Neuronal stem cell (in vitro differentiated cells): ENCODE measurements at places on chromosomes 7 and 10.
A peak's percentile ranks its signal among the peaks of the same experiment; 100 is the strongest.

DNA sequence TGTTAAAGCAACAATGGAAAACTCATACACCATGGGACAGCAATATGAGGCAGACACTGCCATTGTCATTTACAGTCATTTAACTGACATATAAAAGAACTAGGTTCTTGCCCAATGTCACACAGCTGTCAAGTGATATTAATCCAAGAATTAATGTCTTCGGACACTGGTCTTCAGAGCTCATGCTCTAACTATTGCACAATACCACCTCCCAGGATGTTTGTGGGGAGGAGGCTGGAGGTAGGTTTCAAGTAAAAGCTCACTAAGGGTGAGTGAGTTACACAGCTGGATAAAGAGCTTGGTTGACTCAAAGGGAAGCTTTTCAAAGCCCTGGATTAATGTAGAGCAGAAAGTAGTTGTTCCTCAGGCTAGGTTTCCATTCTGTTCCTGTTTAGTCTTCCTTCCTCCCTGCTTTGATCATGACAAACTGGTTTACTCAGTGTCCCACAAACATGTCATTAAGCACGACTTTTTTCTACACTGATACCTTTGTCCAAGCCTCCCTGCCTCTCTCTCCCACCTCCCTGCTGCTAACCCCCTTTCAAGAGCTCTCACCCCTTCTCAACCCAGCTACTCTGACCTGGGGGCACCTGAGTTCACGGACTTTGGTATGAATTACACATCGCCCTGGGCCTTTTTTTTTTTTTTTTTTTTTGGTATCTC is 987 bp upstream of the EXOC6 start:
- no peak for DNase-seq

DNA sequence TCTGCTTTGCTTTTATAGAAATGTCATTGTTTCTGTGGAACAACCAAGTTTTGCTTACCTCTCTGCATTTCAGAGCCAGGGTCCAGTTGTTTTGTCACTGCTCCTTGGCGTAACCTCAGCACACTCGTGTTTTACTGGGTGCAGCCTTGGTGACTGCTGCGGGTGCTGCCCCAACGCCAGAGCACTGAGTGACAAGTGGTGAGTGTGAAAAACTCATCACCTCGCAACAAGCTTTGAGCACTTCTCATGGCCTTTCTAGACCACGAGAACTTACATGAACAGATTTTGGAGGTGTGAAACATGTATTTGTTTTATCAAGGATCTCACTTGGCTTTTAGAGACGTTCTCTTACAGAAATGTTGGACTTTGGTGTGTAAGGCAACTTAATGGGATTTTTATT is 31.0 kb downstream of the GLRX3 start:
- no peak for DNase-seq

DNA sequence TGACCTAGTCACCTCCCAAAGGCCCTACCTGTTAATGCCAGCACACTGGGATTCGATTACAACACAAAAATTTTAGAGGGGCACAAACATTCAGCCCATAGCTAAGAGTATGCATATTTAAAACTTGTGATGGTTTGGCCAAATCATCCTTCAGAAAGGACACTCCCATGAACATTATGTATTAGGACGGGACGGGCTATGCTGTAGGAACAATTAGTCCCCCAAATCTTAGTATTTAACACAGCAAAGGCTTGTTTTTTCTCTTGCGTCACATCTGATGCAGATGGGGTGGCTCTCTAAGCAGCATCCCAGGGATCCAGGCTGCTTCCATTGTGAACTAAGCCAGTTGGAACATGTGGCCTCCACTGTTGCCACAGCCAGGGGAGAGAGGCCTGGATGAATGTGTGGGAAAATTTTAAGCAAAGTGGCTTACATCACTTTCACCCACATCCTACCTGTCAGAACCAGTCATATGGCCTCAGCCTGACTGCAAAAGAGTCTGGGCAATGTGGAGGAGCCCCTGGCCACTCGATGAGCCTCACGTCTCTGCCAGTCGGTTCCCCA is 26.6 kb downstream of the CHST3 start:
- DNase-seq, result no peak

GRCh38 chr10:70966646-70967553 is 78.5 kb upstream of the PCBD1 start:
- no peak for DNase-seq

- DNase-seq, result peak; percentile 45
Measured at GRCh38 chr10:42926843-42927242, 144.2 kb downstream of the BMS1 start.

DNA sequence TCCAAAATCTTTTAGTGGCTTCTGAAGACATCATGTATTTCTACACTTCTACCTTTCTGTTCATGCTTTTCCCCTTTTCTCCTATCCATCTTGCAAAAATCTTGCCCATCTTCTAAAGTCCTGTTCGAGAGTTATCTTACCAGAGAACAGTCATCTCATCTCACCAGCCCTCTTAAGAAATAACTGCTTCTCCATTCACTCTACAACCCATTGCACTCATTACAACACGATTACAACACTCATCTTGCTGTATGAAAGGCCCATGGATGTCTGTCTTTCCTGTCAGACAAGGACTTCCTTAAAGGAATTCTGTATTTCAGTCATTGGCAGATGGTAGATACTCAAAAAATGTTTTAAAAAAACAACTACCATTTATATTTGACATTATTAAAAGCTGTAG is 30.8 kb downstream of the ZNF438 start:
- no peak for DNase-seq

DNA sequence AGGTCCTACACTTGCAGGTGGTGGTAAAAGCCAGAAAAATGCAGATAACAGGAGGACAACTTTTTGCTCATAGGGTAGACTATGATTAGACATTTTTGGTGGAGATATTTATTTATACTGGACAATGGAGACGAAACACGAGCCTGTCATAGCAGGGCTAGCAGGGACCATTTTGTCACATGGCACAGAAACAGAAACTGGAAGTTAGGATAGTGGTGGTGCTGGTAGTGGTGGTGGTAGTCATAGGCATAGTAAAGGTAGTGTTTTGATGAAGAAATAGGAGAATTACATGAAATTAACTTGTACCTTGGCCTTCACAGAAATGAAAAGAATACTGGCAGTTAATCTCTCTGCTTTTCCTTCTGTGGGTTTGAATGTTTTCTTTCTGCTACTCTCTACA is 8.8 kb upstream of the MGAM start:
- no peak for DNase-seq

GRCh38 chr10:15815242-15815885 is 44.9 kb downstream of the MINDY3 start:
- no peak for DNase-seq

DNA sequence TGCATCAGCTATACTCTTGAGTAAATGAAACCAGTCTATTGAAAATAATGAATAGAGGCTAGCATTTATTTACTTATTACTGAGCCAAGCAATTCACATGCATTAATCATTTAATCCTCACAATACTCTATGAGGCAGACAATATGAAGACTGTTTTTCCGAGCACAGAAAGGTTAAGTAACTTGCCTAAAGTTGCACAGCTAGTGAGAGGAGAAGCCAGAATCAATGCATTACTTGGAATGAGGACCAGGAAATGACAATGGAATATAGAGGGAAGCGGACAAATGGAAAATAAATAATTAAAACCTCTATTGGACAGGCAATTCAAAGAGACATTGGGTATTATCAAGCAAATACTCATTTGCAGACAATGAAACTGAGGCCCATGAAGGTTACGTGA is 207.6 kb upstream of the PRKCQ start:
- no peak for DNase-seq

GRCh38 chr10:88670497-88670896 is 6.3 kb downstream of the LIPF start:
- DNase-seq, result no peak

- DNase-seq, result no peak
Measured at GRCh38 chr7:106177738-106178592, 65.9 kb upstream of the SYPL1 start.

- no peak for DNase-seq
Measured at GRCh38 chr7:132509643-132510042, 66.6 kb downstream of the PLXNA4 start.

GRCh38 chr7:96397936-96398598 is 76.2 kb upstream of the SLC25A13 start:
- no peak for DNase-seq

- no peak for DNase-seq
Measured at GRCh38 chr10:69752479-69752878, 49.2 kb upstream of the COL13A1 start.
